ENCODE measurements at places on chromosomes 13 and 19.

GRCh38 chr13:94620286-94620896 is 18.7 kb downstream of the GPR180 start:
- DNase-seq: no peak

DNA sequence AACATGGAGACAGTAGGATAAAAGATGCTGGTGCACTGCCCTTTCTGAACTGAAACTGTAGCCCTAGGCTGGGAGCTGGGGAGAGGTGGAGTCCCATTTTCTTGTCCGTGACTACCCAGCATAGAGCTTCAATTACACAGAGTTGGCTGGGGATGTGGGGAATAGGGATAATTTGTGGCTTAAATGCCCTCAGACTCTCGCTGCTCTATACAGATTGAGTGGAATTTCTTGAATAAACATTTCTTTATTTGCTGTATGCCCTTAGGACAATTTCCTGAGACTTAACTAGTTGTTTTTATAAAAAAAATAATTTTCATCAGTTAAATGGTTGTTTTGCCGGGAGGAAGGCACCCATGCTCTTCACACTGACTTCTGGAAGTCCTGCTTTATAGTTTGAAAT is 7.2 kb downstream of the IGFL2 start:
- DNase-seq: no peak

- no peak for DNase-seq
Measured at GRCh38 chr19:41816761-41817160, 20.4 kb downstream of the CEACAM3 start.

- DNase-seq: no peak
Measured at GRCh38 chr19:47729468-47729798, 15.9 kb upstream of the NOP53 start.

GRCh38 chr13:93356469-93356868 is 129.9 kb downstream of the GPC6 start:
- no peak for DNase-seq

DNA sequence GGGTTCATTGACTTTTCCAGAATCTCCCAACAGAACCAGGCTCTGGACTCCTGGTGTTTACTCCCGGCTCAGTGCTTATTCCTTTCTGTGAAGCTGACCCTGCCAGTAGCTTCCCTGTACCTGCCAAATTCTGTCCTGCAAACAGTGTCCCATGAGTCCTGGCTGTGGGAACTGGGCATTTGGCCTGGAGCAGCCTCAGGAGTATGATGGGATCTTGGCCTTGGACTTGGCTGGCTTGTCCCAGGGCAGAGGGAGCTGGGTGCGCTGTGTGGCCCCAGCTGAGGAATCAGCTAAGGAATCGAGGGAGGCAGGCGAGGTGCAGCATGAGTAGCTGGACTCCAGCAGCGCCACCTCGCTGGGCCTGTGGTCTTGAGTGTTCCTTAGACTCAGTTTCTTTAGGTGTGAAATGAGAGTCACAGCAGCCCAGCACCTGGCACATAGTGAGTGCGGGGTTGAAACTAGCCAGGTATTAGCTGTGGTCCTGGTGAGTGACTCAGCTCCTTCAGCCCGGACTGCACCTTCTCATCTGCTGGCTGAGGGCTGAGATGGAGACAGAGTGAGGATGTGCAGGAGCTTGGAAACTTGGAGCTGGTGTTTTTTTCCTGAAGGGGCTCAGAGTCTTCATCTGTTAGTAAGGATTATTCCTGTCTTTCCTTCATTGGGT is 10.4 kb downstream of the CLASRP start:
- DNase-seq: no peak

GRCh38 chr13:77055158-77055557 is 28.2 kb upstream of the FBXL3 start:
- DNase-seq: no peak

DNA sequence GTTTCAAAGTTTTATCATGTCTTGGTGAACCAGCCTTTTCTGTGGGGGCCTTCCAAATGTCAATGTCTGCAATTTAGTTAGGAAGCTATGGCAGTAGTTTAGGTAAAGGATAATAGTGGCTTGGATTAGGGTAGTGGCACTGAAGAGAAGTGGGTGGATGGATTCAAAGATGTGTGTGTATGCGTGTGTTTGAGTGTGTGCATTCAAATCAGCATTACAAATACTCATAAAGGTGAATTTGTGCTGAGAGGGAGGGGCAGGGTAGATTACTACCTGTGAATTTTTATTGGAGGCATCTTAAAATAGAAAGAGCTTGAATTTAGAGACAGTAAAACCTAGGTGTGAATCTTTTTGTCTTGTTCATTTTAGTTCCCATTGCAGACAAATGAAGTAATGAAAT is 16.9 kb downstream of the NDFIP2 start:
- DNase-seq: no peak

DNA sequence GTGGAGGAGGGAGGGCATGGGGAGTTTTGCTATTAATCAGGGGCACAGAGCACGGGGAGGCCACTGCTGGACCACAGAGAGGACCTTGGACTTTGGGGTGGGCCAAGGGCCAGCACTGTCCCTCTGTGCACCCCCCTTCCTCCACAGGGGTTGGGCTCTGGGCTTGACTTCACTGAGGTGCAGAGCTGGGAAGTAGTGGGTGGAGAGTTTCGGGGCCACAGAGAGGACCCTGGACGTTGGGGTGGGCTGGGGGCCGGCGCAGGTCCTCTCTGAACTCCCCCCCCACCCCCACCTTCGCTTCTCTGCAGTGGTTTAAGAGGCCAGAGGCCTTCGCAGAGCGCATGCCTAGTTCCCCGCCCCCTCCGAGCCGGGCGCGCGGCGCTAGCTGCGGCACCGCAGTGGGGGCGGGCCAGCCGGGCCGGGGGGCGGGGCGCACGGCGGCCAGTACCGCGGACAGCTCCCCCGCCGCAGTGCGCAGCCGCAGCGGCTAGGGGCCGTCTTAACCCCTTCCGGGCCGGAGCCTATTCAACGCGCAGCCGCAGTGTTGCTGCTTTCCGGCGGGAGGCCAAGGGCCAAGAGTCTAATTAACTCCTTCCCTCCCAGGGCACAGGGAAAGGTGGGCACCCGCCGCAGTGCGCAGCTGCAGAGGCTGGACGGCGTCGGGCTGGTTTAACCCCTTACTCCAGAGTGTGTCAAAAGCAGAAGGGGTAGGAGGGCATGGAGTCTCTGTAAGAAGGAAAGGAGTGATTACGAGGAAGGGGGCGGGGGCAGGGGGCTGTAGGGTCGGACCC is 3.7 kb downstream of the KCNC3 start:
- peak; percentile 54 for DNase-seq

GRCh38 chr19:40609561-40610395 is 8.6 kb downstream of the LTBP4 start:
- peak; percentile 66 for DNase-seq

DNA sequence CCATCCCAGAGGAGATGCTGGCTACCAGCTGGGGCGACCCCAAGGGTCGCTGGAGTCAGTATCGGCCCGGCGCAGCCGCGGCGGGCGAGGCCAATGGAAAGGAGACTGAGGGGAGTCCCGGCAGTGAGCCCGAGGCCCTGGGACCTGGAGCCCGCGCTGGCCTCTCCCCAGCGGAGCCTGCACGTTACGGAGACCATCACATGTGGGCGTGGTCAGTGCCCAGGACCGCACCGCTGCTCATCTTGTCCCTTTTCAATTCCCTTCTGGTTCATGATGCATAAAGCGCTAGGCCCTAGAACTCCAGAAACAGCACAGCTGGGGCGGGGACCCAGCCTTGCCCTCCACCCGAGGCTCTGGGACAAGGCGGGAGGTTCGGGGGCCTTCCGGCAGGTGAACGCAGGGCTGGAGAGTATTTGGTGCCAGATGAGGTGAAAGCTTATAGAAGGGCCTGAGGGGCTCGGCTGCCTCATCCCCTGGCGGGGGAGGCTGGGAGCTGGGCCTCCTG is 8.0 kb downstream of the C19orf25 start:
- no peak for DNase-seq

DNA sequence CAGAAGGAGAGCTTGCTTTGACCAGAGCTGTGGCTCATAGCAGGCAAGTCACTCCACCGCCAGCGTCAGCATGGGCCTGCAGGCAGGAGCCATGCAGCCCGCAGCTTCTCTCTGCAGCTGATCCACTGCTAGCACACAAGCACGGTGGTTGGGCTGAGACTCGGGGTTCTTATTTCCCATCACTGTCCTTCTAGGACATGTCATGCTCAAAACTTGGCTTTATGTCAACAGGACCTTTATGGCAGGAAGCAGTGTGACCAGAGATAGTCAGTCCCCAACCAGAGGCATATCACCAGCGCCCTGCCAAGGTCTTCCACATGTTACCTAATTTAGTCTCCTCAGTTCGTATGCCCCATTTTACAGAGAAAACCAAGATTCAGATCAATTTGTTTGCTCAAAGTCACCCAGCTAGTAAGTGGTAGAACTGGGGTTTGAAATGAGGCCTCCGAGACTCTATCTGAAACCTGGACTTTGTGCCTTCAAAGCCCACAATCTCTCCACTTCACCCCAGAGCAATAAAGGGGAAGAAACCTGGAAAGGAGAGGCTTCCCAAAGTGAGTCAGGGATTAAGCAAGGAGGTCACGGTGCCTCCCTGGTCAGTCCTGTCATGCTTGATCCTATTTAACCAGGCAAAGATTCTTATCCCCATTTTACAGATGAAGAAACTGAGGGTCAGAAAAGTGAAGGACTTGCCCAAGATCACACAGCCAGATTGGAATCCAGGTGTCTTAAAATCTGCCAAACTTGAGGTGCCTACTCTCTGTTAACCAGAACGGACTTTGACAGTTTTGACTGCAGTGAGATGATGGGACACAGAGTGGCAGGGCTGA is 5.1 kb downstream of the TMEM272 start:
- no peak for DNase-seq

- peak; percentile 61 for DNase-seq
Measured at GRCh38 chr19:50728084-50728737, 5.0 kb downstream of the CLEC11A start.

- DNase-seq: no peak
Measured at GRCh38 chr13:75705395-75705794, 69.3 kb downstream of the LMO7 start.

DNA sequence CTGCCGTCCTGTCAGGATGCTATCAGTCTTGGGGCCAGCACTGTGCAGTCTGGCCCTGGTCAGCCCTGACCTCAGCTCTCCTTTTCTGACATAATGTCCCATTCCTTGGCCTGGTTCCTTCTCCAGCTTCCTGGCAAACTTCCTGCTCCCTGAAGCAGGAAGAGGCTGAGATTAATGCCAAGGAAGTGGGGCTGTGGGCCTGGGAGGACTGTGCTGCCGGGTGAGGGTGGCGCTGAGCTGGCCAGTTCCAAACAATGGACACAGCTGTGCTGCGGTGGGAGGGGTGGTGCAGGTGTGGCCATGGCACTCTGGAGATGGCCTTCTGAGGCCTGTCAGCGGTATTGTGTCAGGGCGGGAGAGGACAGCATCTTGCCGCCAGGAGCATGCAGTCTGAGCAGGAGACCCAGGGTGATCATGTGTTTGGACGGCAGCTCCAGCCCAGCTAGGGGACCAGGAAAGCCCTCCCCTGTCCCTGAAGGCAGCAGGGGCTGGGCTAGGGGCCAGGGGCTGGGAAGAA is 30.9 kb downstream of the TUBA3C start:
- DNase-seq: no peak

DNA sequence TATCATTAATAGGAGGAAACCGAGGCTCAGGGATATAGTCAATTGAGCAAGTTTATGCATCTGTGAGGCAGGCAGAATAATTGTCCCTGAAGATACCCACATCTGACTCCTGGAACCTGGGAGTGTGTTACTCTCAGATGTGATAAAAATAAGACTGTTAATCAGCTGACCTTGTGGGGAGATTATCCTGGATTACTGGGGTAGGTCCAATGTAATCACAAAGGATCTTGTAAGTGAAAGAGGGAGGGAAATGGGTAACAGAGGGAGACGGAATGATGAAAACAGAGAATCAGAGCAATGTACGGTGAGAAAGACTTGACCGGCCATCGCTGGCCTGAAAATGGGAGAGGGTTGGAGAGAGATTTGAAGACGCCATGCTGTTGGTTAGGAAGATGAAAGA is 3.2 kb upstream of the EDDM13 start:
- no peak for DNase-seq

All from hippocampal formation (tissue), 2 donors.